Cerebellar cortex (tissue), 1 donor: ENCODE measurements at places on chromosomes 12 and 14.

DNA sequence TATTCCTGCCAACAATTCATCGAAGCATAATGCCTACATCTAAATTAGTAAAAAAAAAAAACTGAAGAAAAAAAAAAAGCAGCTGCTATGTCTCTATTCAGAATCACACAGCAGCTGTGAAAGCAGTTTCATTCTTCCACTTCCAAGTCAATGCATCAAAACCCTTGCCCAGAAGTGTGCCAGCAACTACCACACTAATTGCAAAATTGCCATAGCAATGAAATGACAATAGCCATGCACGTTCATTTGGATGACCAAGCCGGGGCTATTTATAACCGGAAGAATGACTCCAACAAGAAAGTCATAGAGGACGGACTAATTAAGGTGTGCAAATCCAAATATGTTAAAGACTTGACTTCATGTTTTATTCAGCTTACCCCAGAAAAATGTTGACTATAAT lies 42.5 kb downstream of the SLC2A13 start:
- no peak for DNase-seq

- no peak for DNase-seq
Observed at GRCh38 chr14:73810478-73811163, 41.0 kb upstream of the PTGR2 start.

GRCh38 chr12:10455766-10456165 lies 2.6 kb upstream of the KLRC1 start:
- DNase-seq, result no peak

DNA sequence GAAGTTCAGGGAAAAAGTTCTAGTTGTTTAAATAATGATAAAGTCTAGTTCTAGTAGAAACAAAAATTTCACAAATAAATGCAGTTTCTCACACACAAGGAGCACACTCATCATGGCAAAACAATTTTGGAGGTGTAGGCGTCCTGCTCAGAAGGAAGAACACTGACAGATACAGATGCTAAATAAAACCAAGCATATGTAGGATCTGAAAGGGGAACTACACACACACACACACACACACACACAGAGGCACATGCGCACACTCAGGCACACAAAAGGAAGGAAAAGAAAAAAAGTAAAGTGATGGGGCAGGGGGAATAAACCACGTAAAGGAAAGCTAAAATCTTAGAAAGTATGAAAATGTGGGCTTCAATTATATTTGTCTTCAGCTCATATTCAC lies 117.7 kb downstream of the SOX5 start:
- no peak for DNase-seq

DNA sequence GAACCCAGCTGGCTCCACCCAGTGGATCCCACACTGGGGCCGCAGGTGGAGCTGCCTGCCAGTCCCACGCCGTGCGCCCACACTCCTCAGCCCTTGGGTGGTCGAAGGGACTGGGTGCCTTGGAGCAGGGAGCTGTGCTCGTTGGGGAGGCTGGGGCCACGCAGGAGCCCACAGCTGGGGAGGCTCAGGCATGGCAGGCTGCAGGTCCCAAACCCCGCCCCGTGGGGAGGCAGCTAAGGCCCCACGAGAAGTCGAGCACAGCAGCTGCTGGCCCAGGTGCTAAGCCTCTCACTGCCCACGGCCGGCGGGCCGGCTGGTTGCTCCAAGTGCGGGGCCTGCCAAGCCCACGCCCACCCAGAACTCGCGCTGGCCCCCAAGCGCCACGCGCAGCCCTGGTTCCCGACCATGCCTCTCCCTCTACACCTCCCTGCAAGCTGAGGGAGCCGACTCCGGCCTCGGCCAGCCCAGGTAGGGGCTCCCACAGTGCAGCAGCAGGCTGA lies 56.2 kb downstream of the ANO2 start:
- no peak for DNase-seq
